Foreskin keratinocyte (primary cell): ENCODE measurements at places on chromosomes 7 and 10. TPM values are rescaled to one million over a fixed set of nuclear protein-coding genes. Genes with fewer than 3 reads are reported as not detected.

Gene SORCS3
- total RNA-seq = not detected in 2 replicates

Gene ADAM12
- total RNA-seq = 0.04 and 0.07 TPM in 2 replicates

Gene POLR2J3
- 22.0 and 30.0 TPM in 2 replicates for total RNA-seq

Gene FAM180A
- 1.3 and 2.6 TPM in 2 replicates for total RNA-seq
